Activated T-helper 17 cell treated with anti-CD3 and anti-CD28 coated beads, Interleukin-2, amount 50 U/mL, for 72 hours (primary cell): ENCODE measurements at places on chromosomes 2 and 18. TPM values are rescaled to one million over a fixed set of nuclear protein-coding genes. Genes with fewer than 3 reads are reported as not detected.

The MC2R gene
- total RNA-seq: not detected

The KYNU gene
- 0.05 TPM for total RNA-seq

The MYO3B gene
- total RNA-seq: 0.79 TPM

The TWIST2 gene
- not detected for total RNA-seq

The ACAA2 gene
- 73.7 TPM for total RNA-seq

DNA sequence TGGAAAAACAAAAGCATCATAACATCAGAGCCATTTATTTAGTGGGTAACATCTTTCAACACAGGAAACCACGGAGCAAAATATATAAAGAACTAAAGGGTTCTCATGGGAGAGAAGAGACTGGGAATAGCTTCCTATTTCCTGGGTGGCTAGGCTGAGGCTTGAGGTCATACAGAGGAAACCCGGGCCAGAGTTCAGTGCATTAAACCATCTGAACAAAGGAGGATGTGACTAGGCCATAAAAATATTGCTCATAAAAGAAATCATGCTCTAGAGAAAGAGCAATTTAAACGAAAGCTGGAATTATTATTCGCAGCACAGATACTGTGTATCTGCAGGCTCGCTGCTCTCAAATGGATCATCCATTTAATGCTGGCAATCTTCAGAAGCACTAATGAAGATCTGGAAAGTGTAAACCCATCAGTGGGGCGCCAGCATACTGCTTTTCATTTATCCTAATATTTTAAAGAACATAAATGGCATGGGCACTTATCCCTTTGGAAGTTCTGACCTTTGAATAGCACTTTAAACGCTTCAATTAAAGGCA lies 83.3 kb downstream of the GALNT14 start:
- ATAC-seq: no peak

- no peak for ATAC-seq
Observed at GRCh38 chr2:177165061-177165583, 47.5 kb upstream of the HNRNPA3 start.

GRCh38 chr18:49876536-49876935 lies 63.2 kb upstream of the ACAA2 start:
- ATAC-seq: no peak

- no peak for ATAC-seq
Observed at GRCh38 chr18:42296192-42296591, 341.2 kb downstream of the PIK3C3 start.

- no peak for ATAC-seq
Observed at GRCh38 chr2:196640031-196640548, 575 bp downstream of the CCDC150 start.

- ATAC-seq: no peak
Observed at GRCh38 chr18:75269124-75269680, 58.6 kb downstream of the TSHZ1 start.

- no peak for ATAC-seq
Observed at GRCh38 chr2:45172760-45173392, 163.6 kb upstream of the SIX2 start.

DNA sequence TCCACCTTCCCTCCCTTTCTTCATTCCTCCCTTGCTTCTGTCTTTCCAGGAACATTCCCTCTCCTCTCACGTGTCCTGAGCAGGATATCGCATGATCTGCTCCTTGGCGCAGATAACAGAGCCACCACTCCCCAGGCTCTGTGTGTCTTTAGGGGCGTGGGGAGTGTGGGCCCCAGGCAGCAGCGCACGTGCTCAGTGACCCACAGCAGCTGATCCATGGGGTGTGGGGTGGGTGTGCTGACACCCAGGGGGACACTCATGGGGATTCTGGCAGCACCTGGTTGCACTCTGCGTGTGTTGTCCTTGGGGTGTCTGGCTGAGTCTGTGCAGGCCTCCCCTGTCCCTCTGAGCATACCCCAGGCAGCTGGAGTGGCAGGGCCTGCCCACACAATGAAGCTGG lies 9.9 kb upstream of the FOSL2 start:
- no peak for ATAC-seq

DNA sequence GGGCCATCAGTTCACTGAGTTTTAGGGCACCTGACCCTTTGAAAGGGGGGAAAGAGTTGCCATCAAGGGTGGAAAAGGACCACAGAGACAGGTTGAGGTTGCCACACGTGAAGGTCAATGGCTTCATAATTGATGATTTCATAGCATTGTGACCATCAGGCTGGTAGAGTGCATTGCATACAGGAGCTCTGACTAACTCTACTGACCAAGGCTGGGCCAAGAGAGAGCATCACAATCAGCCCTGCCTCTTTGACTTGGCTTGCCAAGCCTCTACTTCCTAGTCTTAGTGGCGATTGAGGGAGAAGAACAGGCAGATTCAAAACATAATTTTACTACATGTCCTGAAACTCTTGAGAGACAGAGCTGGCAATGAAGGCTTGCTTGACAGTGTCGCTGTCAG lies 5.8 kb upstream of the TNP1 start:
- ATAC-seq: no peak

DNA sequence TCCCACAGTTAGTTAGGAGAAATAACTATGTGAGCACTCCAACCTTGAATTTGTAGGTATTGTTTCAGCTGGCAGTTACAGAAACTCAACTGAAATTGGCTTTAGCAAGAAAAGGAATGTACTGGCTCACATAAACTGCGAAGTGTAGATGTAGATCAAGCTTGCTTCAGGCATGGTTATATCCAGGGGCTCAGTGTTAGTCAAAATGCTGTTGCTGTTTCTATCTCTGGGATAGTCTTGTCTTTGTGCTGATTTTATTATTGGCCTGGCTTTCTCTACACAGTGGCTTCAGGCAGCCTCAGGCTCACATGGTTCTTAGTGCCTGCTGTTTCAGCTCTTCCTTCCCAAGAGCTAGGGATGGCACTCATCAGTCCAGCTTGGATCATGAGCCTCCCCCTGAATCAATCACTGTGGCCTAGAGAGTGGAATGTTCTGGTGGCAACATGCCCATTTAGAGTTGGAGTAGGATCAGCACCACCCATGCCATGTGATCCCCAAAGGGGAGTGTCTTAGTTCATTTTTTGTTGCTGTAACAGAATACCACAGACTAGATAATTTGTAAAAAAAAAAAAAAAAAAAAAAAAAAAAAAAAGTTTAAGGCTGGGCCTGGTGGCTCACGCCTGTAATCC lies 69.1 kb upstream of the FOXI3 start:
- ATAC-seq: no peak

GRCh38 chr2:215684448-215685237 lies 248.8 kb upstream of the FN1 start:
- ATAC-seq: no peak

DNA sequence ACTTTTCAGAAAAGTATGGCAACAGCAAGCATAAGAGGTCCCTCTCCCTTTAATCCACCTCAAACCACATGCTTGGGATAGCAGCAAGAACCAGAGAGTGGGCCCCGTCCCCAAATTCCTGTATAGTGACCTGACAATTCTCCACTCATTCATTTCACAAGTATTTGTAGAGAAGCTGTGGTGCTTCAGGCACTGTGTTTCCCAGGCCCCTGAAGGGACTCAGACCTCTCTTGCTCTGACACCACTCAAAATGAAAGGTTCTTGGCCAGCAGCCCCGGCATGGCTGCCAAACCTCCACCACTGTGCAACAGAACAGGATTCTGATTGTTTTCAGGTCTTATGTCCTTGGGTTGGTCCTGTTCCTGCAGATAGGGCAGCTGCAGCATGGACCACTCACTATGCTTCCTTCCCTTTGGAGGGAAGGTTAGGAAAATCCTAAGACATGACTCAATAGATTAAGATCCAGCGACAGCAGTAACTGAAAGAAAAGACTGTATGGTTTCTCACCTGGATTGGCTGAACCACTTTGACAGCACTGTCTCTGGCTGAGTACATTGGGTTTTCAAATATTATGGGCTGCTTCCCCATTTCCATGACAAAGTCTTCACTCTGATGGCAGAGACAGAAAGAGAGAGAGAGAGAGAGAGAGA lies 67.6 kb downstream of the DHRS9 start:
- ATAC-seq: no peak

DNA sequence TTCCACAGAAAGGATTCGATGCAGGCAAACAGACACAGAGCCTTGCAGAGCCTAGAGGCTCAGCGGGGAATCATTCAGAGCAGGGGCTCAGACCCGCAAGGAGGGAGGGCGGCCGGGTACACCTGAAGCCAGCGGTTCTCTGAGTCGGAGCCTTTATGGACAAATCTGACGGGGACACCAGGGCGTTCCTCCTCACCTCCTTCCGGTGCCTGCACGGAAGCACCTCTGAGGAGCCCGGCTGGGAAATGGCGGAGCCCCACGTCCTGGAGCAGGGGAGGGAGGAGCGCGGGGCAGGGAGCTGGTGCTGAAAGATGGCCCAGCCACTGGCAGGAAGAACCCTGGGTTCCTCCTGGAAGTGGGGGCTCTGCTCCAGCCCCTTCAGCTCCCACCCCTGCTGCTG lies 193.5 kb upstream of the ALKAL2 start:
- ATAC-seq: no peak

GRCh38 chr2:85095094-85095493 lies 38.1 kb upstream of the TCF7L1 start:
- ATAC-seq: no peak
